Glomerular endothelial cell (primary cell): ENCODE measurements at places on chromosomes 5 and 9.

DNA sequence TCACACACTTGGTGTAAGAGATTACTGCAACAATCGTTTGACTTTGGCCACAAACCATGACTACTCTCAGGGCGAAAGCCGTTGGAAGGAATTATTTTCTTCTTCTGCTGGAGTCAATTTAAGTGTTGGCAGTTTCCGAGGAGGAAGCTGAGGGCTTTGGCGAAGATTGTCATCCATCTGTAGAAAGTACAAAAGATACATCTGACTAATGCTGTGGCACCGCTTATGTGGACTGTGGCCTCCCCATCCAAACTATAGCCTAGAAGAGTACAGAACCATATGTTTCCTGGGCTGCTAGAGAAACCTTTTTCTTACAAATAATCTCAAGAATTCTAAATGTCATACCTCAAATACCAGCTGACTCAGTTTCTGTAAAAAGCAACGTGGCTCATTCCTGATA, 7.4 kb downstream of the MTX3 start:
- DNase-seq = no peak

DNA sequence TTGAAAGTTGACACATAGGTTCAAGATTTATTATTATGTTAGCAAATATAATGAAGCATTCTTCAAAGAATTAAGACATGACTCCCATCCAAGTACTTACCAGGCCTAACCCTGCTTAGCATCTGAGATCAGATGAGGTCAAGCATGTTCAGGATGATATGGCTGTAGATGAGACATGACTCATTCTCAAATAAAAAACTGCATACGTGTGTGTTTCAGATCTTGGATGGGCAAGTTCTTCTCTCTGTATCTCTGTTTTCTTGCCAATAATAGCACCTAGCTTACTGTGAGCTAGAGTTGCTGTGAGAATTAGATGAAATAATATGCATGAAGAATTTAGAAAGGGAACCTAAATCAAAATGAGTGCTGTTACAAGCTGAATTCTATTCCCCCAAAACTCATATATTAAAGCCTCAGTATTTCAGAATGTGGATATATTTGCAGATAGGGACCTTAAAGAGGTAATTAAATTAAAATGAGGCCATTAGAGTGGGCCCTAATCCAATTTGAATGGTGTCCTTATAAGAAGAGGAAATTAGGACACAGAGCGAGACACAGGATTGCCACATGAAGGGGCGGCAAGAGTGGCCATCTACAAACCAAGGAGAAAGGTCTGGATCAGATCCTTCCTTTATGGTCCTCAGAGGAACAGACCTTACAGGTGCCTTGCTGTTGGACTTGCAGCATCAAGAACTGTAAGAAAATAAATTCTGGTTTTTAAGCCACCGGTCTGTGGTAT, 146.2 kb downstream of the MARCHF11 start:
- DNase-seq = no peak

GRCh38 chr5:100424787-100425186, 110.4 kb upstream of the FAM174A start:
- no peak for DNase-seq

DNA sequence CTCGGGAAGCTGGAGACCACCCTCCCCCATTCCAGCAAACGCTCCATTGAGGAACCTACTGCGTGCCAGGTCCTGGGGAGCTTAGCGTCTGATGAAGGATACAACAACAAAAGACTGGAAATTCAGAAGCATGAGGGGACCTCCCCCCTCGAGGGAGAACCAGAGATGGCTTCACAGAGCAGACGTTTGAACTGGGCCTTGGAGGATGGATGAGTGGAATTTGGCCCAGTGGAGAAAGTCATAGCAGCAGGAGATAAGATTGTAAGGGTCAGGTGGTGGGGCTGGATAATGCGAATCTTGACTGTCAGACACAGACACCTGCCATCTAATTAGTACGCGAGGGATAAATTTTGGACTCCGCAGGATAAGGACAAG, 1.2 kb upstream of the SLC25A51 start:
- no peak for DNase-seq

GRCh38 chr9:135326633-135327152, 152.9 kb upstream of the PPP1R26 start:
- DNase-seq = no peak

DNA sequence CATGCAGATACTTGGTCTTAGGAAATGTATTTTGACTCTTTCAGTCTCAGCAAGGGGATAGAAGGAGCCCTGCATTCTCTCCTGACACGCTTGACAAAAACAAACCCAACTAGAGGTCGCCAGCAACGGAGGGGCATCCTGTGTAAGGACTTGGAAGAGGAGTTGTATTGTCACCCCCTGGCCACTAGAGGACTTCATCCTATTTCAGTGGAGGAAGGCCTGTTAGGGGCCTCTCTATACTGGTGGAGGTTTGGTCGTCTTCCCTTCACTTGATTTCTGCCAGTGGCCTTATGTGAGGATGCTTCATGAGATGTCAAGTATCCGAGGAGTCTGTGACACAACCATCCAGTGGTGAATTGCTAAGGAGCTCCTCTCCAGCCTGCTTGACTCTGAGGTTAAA, 122.8 kb upstream of the STC2 start:
- no peak for DNase-seq

GRCh38 chr5:134124289-134125038, 10.0 kb downstream of the TCF7 start:
- no peak for DNase-seq

DNA sequence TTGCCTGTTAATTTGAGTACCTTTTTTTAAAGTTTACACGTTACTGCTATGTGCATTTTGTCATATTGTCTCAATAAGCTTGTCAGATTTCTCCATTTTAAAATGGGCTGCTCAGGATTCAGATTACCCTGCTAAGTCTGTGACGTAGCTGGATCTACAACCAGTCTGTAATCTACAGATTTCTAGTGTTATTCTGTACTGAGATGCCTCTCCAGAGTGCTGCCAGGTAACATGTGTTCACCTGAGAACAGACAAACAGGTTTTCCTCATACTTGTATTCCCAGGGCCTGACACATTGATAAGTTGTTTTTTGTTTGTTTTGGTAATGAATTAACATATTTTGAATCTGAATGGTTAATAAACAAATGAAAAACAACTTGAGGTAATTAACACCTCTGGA, 15.3 kb downstream of the RAB24 start:
- DNase-seq = no peak

GRCh38 chr5:80895523-80895922, 64.6 kb upstream of the RASGRF2 start:
- DNase-seq = no peak

GRCh38 chr9:36930941-36931340, 103.1 kb downstream of the PAX5 start:
- DNase-seq = no peak

DNA sequence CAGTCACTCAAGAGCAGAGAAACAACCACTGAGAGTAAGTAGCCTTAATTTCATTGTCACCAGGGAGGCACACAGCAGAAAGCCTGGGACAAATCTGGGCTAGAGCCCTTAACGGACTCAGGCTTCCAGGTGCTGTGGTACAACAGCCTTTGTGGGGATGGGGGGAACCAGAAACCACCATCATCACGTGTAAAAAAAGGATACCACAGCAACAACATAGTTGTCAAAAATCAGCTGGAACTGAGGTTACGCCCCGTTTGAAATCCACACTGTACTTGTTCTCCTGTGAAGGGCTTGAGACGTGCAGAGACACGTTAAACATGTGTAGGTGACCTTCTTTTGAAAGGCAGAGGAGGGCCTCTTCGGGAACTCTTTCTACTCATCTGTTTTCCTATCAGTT, 16.6 kb upstream of the PLPP1 start:
- no peak for DNase-seq

DNA sequence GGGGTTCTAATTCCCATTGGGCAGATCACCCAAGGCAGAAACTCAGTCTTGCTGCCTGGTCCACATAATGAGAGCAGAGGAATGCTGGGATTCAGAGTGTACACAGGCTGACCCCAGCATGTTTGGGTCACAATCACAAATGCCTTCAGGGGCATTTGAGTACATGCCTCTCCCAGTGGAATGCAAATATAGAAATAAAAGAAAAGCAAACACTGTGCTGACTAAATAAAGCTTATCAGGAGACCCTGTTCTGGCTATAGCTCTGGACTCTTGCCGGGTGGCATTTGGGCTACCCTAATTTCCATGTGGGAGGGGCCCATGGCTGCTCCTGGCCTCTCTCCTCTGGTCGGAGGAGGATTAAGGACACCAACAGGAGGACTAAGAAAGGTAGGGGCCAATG, 121.4 kb downstream of the DOCK8 start:
- no peak for DNase-seq
